Adrenal gland (tissue), 19 donors: ENCODE measurements at places on chromosomes 12 and 14. TPM values are rescaled to one million over a fixed set of nuclear protein-coding genes. Genes with fewer than 3 reads are reported as not detected.

Gene RTL1
- polyA plus RNA-seq, result 1.0 TPM

Gene INHBC
- not detected for polyA plus RNA-seq

DNA sequence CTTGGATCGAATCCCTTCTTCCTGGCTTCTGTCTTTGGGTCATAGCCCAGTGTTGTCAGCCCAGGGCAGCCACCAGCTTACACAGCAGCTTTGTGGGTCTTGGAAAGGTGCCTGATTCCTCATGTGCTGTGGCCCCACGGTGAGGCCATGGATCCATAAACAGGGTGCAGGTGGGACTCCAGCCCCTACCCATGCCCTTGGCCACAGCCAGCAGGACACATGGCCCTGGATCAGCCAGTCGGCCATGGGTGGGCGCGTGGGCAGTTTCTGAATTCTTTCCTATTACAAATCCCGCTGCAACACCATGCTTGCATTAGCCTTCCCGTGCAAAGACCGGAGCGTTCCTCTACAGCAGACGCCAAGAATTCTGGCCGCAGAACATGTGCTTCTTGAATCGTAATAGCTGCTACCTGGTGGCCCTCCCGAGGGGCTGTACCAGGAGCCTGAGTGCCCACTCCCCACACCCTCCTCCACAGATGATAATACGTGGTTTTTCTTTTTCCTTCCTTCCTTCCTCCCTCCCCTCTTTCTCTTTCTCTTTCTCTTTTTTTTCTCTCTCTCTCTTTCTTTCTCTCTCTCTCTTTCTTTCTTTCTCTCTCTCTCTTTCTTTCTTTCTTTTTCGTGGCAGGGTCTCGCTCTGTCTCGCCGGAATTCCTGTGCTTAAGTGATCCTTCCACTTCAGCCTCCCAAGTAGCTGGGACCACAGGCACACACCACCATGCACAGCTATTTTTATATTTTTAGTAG lies 2.9 kb upstream of the MMP17 start:
- no peak overlapping the region for H3K4me3 ChIP-seq
- H3K36me3 ChIP-seq, result no peaks in the 10 kb centered on the region
- H3K4me1 ChIP-seq, result peaks cover 4% of the 10 kb centered on the region
- DNase-seq, result peak; percentile 36
- no peak overlapping the region for H3K27ac ChIP-seq
- H3K27me3 ChIP-seq, result peaks cover 29% of the 10 kb centered on the region

DNA sequence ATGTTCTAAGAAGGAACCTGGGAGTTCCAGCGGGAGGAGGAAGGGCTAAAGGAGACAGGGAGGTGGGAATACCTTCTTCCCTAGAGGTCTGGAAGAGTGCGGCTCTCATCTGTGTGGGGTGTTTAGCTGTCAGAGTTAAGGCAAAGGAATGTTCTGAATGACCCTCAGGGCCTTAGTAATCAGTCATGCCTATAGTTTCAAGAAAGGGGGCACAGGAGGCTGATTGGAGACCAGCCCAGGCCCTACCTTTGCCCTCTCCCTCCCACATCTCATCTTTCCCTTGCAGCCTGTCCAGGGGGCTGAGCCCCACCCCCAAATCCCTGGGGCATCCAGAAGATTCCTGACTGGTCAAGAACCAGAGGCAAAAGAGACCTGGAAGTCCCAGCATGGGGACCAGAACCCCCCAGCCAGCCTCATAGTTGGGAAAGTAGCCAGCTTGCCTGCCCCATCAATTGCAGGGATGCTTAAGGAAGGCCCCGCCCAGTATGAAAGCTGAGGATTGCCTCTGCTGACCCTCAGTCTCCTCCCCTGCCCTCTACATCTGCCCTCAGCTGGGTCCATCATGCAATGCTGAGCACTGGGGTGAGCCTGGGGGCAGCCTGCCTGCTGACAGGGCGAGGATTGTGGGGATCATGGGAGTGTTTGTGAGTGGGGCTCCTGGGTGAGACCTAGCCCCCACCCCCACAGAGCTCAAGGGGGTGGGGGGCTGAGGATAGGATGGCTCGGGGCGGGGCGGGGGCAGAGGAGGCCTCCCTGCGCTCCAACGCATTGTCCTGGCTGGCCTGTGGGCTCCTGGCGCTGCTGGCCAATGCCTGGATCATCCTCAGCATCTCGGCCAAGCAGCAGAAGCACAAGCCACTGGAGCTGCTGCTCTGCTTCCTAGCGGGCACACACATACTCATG lies 1.8 kb downstream of the GPR162 start:
- peaks cover 4% of the 10 kb centered on the region for H3K27me3 ChIP-seq
- H3K4me1 ChIP-seq, result peaks cover 6% of the 10 kb centered on the region
- no peaks in the 10 kb centered on the region for H3K36me3 ChIP-seq
- no peak overlapping the region for H3K27ac ChIP-seq

GRCh38 chr14:100731011-100731670 lies 4.4 kb downstream of the DLK1 start:
- H3K36me3 ChIP-seq, result no peaks in the 10 kb centered on the region
- no peak overlapping the region for H3K4me3 ChIP-seq
- no peaks in the 10 kb centered on the region for H3K4me1 ChIP-seq
- H3K27me3 ChIP-seq, result no peaks in the 10 kb centered on the region
- DNase-seq, result no peak

GRCh38 chr14:71675126-71675899 lies 256.9 kb upstream of the RGS6 start:
- no peaks in the 10 kb centered on the region for H3K36me3 ChIP-seq
- no peak overlapping the region for H3K27ac ChIP-seq
- DNase-seq, result no peak
- H3K4me3 ChIP-seq, result no peak overlapping the region
- H3K4me1 ChIP-seq, result no peaks in the 10 kb centered on the region

DNA sequence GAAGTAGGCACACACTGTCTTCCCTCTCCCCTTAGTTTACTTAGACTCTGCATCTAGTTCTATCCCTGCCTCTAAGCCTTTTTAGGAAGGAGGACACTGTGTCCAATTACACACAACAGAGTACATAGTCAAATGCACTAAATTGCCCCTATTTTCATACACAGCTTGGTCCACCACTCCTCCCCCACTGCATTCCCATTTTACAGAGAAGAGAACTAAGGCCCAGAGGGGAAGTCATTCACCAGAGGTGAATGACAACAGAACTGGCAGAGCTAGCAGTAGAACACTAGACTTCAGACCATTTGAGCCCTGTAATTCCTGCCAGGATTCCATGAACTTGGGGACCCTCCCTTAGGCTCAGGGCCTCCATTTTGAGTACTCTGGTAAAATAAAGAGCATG lies 1.1 kb upstream of the JPH4 start:
- no peak overlapping the region for H3K27ac ChIP-seq
- H3K36me3 ChIP-seq, result no peaks in the 10 kb centered on the region
- no peak for DNase-seq
- peaks cover 4% of the 10 kb centered on the region for H3K4me1 ChIP-seq
- peaks cover 29% of the 10 kb centered on the region for H3K27me3 ChIP-seq

GRCh38 chr14:26121181-26121580 lies 476.7 kb downstream of the NOVA1 start:
- H3K27me3 ChIP-seq, result no peaks in the 10 kb centered on the region
- no peaks in the 10 kb centered on the region for H3K4me1 ChIP-seq
- no peak for DNase-seq
- no peaks in the 10 kb centered on the region for H3K36me3 ChIP-seq

- H3K4me3 ChIP-seq, result no peak overlapping the region
- H3K27me3 ChIP-seq, result no peaks in the 10 kb centered on the region
- H3K4me1 ChIP-seq, result no peaks in the 10 kb centered on the region
- H3K27ac ChIP-seq, result no peak overlapping the region
Measured at GRCh38 chr12:47433876-47434275, 272.0 kb downstream of the RPAP3 start.

- no peak overlapping the region for H3K27ac ChIP-seq
- no peaks in the 10 kb centered on the region for H3K27me3 ChIP-seq
- DNase-seq, result no peak
- H3K4me1 ChIP-seq, result no peaks in the 10 kb centered on the region
- H3K4me3 ChIP-seq, result no peak overlapping the region
- no peaks in the 10 kb centered on the region for H3K36me3 ChIP-seq
Measured at GRCh38 chr12:28099871-28100270, 90.4 kb upstream of the CCDC91 start.

Gene CELA1
- polyA plus RNA-seq, result 0.80 TPM

- H3K4me1 ChIP-seq, result no peaks in the 10 kb centered on the region
- H3K27me3 ChIP-seq, result no peaks in the 10 kb centered on the region
- H3K36me3 ChIP-seq, result no peaks in the 10 kb centered on the region
Measured at GRCh38 chr14:104105822-104106470, 20.4 kb downstream of the ASPG start.

GRCh38 chr14:93804654-93805053 lies 16.4 kb upstream of the PRIMA1 start:
- H3K27me3 ChIP-seq, result no peaks in the 10 kb centered on the region
- no peaks in the 10 kb centered on the region for H3K4me1 ChIP-seq
- no peaks in the 10 kb centered on the region for H3K36me3 ChIP-seq
- no peak overlapping the region for H3K27ac ChIP-seq
- no peak for DNase-seq
- no peak overlapping the region for H3K4me3 ChIP-seq

Gene SNAPC1
- polyA plus RNA-seq, result 5.8 TPM

DNA sequence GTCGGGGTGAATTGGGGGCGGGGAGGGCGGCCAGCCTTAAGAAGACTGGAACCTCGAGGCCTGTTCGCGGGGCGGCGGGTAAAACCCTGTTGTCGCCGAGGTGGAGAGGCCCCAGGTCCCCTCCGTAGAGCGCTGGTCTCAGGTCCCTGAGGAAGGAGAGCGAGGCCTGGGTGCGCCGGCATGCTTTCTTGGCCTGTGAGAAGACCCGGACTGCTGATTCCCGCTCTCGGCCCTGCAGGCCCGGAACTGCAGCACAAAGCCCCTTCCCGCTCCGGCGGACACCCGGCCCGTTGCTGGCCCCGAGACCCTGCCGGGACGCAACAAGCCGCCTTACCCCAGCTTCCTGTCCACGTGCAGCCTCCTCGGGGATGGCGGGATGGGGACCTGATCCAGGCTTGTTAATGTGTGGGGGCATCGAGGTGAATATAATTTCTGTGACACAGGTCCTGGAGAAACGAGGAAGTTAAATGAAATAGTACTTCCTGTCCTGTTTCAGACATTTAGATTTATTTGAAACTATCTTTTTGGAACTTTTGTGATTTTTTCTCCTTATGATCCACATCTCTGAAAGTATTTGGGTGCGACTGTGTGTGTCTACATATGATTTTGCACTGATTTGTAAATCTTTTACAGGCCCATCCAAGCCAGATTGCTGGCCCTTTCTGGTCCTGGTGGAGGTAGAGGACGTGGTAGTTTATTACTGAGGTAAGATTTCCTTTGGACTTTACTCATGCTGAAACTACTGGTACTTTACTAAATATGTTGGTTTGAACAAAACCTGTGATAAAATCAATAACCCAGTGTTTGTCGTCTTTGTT lies 600 bp downstream of the PNN start:
- H3K4me1 ChIP-seq, result peaks cover 24% of the 10 kb centered on the region
- H3K36me3 ChIP-seq, result no peaks in the 10 kb centered on the region
- H3K4me3 ChIP-seq, result peak overlapping the region; percentile 57
- H3K27me3 ChIP-seq, result no peaks in the 10 kb centered on the region

Gene RPL36AL
- polyA plus RNA-seq, result 567 TPM

DNA sequence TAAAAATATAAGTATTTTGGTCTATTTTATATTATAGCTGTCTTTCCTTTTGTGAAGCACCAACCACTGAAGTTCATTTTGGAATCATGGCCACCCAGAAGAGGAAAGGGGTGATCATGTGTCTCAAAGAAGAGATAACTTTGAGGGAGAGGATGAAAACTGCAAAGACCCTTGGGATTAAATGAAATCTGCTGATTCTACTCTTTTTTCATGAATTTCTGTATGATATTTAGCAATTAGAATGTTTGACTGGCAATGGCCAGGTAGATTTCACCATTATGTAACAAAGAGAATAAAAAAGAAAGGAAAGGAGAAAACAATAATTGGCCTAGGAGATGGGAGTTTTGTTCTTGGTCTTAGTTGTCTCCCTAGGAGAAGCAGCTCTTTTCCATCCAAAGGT lies 350.8 kb downstream of the EMP1 start:
- H3K4me1 ChIP-seq, result no peaks in the 10 kb centered on the region
- no peaks in the 10 kb centered on the region for H3K36me3 ChIP-seq
- H3K4me3 ChIP-seq, result no peak overlapping the region
- H3K27me3 ChIP-seq, result no peaks in the 10 kb centered on the region
- H3K27ac ChIP-seq, result no peak overlapping the region
- DNase-seq, result no peak

Gene TAS2R31
- 0.20 TPM for polyA plus RNA-seq

GRCh38 chr12:64907097-64907496 lies 82.7 kb downstream of the TBC1D30 start:
- no peaks in the 10 kb centered on the region for H3K36me3 ChIP-seq
- no peak for DNase-seq
- H3K4me1 ChIP-seq, result peaks cover 14% of the 10 kb centered on the region

GRCh38 chr12:4107436-4107878 lies 166.1 kb upstream of the CCND2 start:
- H3K27me3 ChIP-seq, result peaks cover 13% of the 10 kb centered on the region
- H3K27ac ChIP-seq, result no peak overlapping the region
- H3K4me3 ChIP-seq, result no peak overlapping the region

GRCh38 chr12:44627387-44628166 lies 248.5 kb downstream of the NELL2 start:
- H3K27ac ChIP-seq, result no peak overlapping the region
- H3K27me3 ChIP-seq, result no peaks in the 10 kb centered on the region
- DNase-seq, result no peak
- H3K36me3 ChIP-seq, result no peaks in the 10 kb centered on the region
- H3K4me3 ChIP-seq, result no peak overlapping the region
- H3K4me1 ChIP-seq, result no peaks in the 10 kb centered on the region

Gene GDF3
- polyA plus RNA-seq, result 0.16 TPM

Gene ENDOU
- polyA plus RNA-seq, result 0.16 TPM

Gene PLEKHH1
- 28.0 TPM for polyA plus RNA-seq

Gene MYO1H
- polyA plus RNA-seq, result not detected

GRCh38 chr12:46383654-46384450 lies 11.3 kb upstream of the SLC38A2 start:
- no peaks in the 10 kb centered on the region for H3K36me3 ChIP-seq
- peak overlapping the region; percentile 99 for H3K27ac ChIP-seq
- peak overlapping the region; percentile 79 for H3K4me3 ChIP-seq
- peak; percentile 95 for DNase-seq
- peaks cover 33% of the 10 kb centered on the region for H3K4me1 ChIP-seq

- no peak overlapping the region for H3K4me3 ChIP-seq
- DNase-seq, result no peak
Measured at GRCh38 chr12:7046383-7047105, 14.0 kb upstream of the C1S start.

GRCh38 chr12:51390891-51391282 lies 319 bp downstream of the GALNT6 start:
- H3K4me3 ChIP-seq, result peak overlapping the region; percentile 18
- no peaks in the 10 kb centered on the region for H3K27me3 ChIP-seq
- no peaks in the 10 kb centered on the region for H3K36me3 ChIP-seq

- H3K4me1 ChIP-seq, result peaks cover 5% of the 10 kb centered on the region
- no peak overlapping the region for H3K4me3 ChIP-seq
- no peak overlapping the region for H3K27ac ChIP-seq
- peaks cover 2% of the 10 kb centered on the region for H3K27me3 ChIP-seq
- no peak for DNase-seq
Measured at GRCh38 chr14:23569443-23570151, 2.0 kb upstream of the AP1G2 start.

DNA sequence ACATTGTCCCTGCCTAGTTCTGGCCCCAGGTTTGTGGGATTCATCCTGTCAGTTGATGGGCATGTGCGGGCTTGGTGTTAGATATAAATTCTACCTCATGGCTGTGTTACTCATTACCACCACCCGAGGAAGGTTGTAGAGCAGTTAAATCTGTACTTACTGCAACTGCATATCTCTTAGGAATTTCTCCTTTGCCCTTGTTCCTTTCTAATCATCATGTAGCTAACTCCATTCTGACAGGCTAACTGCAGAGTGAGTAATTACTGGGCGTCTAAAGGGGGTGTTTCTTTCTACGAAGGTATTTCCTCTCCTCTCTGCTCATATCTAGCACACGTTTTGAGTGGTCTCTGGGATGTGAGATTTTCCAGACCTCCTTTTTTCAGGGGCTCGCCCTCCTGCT lies 1076.7 kb downstream of the TMTC2 start:
- H3K27me3 ChIP-seq, result no peaks in the 10 kb centered on the region
- no peaks in the 10 kb centered on the region for H3K4me1 ChIP-seq
- no peaks in the 10 kb centered on the region for H3K36me3 ChIP-seq
- no peak for DNase-seq
- no peak overlapping the region for H3K27ac ChIP-seq
- no peak overlapping the region for H3K4me3 ChIP-seq
